ENCODE measurements at places on chromosomes 12 and 14. TPM values are rescaled to one million over a fixed set of nuclear protein-coding genes. Genes with fewer than 3 reads are reported as not detected.

GRCh38 chr12:67450441-67450840 is 181.3 kb downstream of the CAND1 start:
- H3K4me1 ChIP-seq = peaks cover 59% of the 10 kb centered on the region
- peaks cover 13% of the 10 kb centered on the region for H3K36me3 ChIP-seq
- DNase-seq = no peak
- H3K4me3 ChIP-seq = no peak overlapping the region
- no peak overlapping the region for H3K27ac ChIP-seq
- peaks cover 10% of the 10 kb centered on the region for H3K27me3 ChIP-seq

DNA sequence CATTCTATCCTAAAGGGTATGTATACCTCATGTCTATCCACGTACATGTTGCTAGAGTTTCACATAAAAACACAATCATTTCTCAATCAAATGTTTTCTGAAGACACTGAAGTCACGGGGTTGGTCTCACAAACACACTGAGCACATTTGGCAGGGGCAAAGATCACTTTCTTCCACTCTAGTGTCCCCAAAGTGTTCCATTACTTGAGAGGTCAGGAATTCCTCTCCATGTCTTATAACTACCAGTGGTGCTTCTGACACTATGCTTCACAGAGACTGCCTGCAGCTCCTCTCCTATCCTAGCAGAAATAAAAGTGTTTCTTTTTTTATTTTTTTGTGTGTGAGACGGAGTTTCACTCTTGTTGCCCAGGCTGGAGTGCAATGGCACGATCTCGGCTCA is 19.1 kb downstream of the ZFYVE1 start:
- no peak for DNase-seq
- H3K4me1 ChIP-seq = peaks cover 2% of the 10 kb centered on the region
- H3K36me3 ChIP-seq = peaks cover 19% of the 10 kb centered on the region
- H3K27me3 ChIP-seq = no peaks in the 10 kb centered on the region

DNA sequence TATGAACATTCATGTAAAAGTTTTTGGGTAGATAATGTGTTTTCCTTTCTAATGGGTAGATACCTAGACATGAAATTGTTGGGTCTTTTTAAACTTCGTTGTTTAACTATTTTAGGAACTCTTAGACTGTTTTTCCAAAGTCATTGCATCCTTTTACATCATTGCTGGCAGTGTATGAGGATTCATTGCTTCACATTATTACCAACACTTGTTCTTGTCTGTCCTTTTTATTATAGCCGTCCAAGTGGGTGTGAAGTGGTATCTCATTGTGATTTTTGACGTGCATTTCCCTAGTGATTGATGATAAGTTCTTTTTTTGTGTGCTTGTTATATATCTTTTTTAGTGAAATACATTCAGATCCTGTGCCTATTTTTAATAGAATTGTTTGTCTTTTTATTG is 39.4 kb downstream of the USP15 start:
- no peak for DNase-seq
- H3K4me1 ChIP-seq = peaks cover 56% of the 10 kb centered on the region
- no peaks in the 10 kb centered on the region for H3K27me3 ChIP-seq
- H3K4me3 ChIP-seq = no peak overlapping the region
- no peak overlapping the region for H3K27ac ChIP-seq
- H3K36me3 ChIP-seq = peaks cover 73% of the 10 kb centered on the region

GRCh38 chr12:93125126-93125525 is 196.0 kb upstream of the EEA1 start:
- H3K4me3 ChIP-seq = no peak overlapping the region
- no peaks in the 10 kb centered on the region for H3K4me1 ChIP-seq
- H3K36me3 ChIP-seq = no peaks in the 10 kb centered on the region
- H3K27me3 ChIP-seq = peaks cover 2% of the 10 kb centered on the region
- no peak overlapping the region for H3K27ac ChIP-seq

The OAS2 gene
- total RNA-seq = 113 TPM

DNA sequence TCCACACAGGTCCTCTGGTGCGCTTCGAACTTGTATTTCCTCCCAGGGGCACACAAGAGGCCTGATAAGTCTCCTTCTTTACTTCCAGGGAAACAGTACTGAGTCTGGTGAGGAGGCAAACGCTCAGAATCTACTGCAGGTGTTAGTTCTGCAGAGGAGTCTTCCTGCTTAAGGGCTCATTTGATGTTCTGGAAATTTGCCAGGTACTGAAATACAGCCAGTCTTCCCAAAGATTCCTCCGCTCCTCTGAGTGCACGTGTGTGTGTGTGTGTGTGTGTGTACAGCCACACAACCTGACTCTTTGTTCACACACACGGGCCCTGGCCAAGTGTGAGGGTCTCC is 92.0 kb downstream of the FBXL14 start:
- no peak for DNase-seq
- H3K27me3 ChIP-seq = peaks cover 26% of the 10 kb centered on the region
- no peaks in the 10 kb centered on the region for H3K36me3 ChIP-seq
- no peak overlapping the region for H3K27ac ChIP-seq

The ASB2 gene
- 21.1 TPM for total RNA-seq

- H3K4me1 ChIP-seq = no peaks in the 10 kb centered on the region
- H3K27me3 ChIP-seq = no peaks in the 10 kb centered on the region
- H3K27ac ChIP-seq = no peak overlapping the region
- no peak for DNase-seq
Measured at GRCh38 chr12:77429426-77429825, 364.1 kb upstream of the E2F7 start.

The HCFC2 gene
- total RNA-seq = 8.5 TPM

GRCh38 chr14:101426466-101426865 is 134.8 kb upstream of the DIO3 start:
- H3K27me3 ChIP-seq = peaks cover 23% of the 10 kb centered on the region
- H3K4me1 ChIP-seq = no peaks in the 10 kb centered on the region
- no peak overlapping the region for H3K27ac ChIP-seq
- H3K4me3 ChIP-seq = no peak overlapping the region
- H3K36me3 ChIP-seq = no peaks in the 10 kb centered on the region
- DNase-seq = no peak

- no peaks in the 10 kb centered on the region for H3K4me1 ChIP-seq
- no peak overlapping the region for H3K4me3 ChIP-seq
- no peak overlapping the region for H3K27ac ChIP-seq
Measured at GRCh38 chr14:53547593-53547992, 394.5 kb upstream of the DDHD1 start.

DNA sequence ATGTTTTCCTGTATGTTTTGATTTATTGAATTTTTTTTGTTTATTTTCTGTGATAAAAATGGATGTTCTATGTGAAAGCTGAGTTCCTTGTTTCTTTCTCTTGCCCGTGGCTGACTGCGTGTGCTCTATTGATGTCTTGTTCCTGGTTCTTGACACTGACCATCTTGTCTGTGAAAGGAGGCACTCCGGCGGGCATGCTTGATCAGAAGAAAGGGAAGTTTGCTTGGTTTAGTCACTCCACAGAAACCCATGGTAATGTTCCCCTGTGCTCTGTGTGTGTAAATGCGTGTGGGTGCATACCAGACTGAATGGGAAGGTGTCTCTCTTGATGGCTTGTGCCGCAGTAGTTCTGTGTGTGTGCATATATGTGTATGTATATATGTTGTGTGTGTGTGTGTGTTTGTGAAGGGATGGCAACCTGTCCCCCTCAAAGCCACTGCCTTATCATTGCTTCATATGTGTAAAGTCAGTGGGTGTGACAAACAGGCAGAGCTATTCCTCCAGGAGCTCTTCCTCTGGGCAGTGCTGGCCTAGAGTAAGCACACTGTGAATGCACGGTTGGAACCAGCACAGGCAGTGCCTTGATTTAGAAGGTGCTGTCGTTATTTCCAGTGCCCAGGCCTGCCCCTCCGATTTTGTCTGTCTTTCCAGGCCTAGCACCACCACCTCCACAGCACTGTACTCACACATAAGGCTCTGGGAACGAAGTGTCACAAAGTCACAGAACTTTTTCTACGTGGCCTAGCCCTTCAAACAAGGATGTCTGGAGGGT is 247.3 kb upstream of the FKBP4 start:
- no peak overlapping the region for H3K4me3 ChIP-seq
- no peaks in the 10 kb centered on the region for H3K36me3 ChIP-seq
- H3K27ac ChIP-seq = no peak overlapping the region
- H3K27me3 ChIP-seq = no peaks in the 10 kb centered on the region

The RARG gene
- total RNA-seq = 61.6 TPM

DNA sequence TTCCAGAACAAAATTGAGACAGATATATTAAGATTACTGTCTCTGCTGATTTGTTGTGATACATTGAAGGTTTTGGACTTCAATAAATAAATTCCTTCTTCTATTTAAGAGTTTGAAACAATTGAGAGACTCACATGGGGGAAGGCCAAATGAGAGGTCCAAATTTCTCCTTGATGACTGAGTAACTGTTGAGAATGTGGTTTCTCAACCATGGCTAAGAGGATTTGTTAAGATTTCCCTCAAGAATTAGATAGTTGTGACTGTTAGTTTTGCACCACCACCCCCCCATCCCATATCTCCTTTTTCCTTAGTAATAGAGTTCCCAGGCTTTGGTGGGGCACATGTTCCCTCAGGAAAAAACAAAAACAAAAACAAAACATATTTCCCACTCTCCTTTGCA is 47.7 kb upstream of the IGF1 start:
- H3K27ac ChIP-seq = no peak overlapping the region
- H3K27me3 ChIP-seq = no peaks in the 10 kb centered on the region
- DNase-seq = no peak

- no peak overlapping the region for H3K27ac ChIP-seq
- no peaks in the 10 kb centered on the region for H3K36me3 ChIP-seq
- H3K27me3 ChIP-seq = peaks cover 3% of the 10 kb centered on the region
- no peak for DNase-seq
- peaks cover 6% of the 10 kb centered on the region for H3K4me1 ChIP-seq
Measured at GRCh38 chr14:69471916-69472315, 12.6 kb upstream of the PLEKHD1 start.

DNA sequence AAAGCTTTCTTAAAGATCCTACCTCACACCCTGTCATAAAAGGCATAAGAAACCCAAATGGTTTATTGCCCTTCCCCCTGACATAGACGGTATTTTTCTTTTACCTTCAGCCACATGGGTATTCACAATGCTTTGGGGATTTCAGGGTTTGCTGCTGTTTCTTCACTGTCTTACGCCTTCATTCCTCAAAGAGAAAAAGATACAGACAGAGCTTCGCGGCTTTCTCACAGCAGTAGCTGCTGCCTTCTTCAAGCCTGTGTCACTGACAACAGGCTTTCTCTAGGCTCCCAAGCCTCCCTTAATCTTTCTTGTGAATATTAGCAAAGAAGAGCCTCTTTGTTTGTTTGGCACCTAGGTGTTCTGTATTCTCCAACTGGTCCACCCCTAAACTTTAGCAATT is 197.4 kb upstream of the ARID2 start:
- no peak overlapping the region for H3K27ac ChIP-seq
- no peak overlapping the region for H3K4me3 ChIP-seq
- no peaks in the 10 kb centered on the region for H3K4me1 ChIP-seq
- peaks cover 14% of the 10 kb centered on the region for H3K27me3 ChIP-seq
- DNase-seq = no peak
- no peaks in the 10 kb centered on the region for H3K36me3 ChIP-seq

- H3K36me3 ChIP-seq = no peaks in the 10 kb centered on the region
- H3K27ac ChIP-seq = no peak overlapping the region
- H3K4me1 ChIP-seq = no peaks in the 10 kb centered on the region
- no peak for DNase-seq
- peaks cover 1% of the 10 kb centered on the region for H3K27me3 ChIP-seq
- no peak overlapping the region for H3K4me3 ChIP-seq
Measured at GRCh38 chr14:88209273-88209672, 113.8 kb downstream of the KCNK10 start.

The TSPAN19 gene
- not detected for total RNA-seq

The LMNTD1 gene
- total RNA-seq = not detected

The CCDC177 gene
- 0.08 TPM for total RNA-seq

The CD69 gene
- total RNA-seq = 90.5 TPM

DNA sequence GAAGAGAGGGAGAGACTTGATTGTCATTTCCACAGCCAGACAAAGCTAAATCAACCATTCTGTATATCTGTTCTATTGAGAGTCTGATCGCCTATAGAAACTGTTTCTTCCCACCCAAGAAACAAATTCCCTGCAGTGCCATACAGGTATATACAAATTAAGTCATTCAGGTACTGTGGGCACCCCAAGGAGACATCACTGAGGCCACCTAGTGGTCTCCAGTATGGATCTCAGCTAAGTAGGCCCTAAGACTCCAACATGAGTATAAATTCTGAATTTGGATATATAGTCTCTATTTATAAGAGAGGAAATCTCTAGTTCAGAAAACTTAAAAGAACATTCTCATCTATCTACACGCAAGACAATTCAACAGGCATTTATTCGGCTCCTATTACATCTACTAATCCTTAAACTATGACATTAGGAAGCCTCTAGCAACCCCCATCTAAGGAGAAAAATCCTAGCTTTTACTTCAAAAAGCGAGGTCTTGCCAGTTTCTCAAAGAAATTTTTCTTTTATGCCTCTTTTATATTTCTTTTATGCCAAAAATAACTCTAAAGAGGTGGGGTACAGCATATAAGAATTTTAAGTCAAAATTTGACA is 62.6 kb downstream of the DCAF5 start:
- H3K27me3 ChIP-seq = no peaks in the 10 kb centered on the region
- H3K4me1 ChIP-seq = peaks cover 21% of the 10 kb centered on the region
- DNase-seq = no peak
- H3K36me3 ChIP-seq = peaks cover 24% of the 10 kb centered on the region
- no peak overlapping the region for H3K4me3 ChIP-seq
- no peak overlapping the region for H3K27ac ChIP-seq

DNA sequence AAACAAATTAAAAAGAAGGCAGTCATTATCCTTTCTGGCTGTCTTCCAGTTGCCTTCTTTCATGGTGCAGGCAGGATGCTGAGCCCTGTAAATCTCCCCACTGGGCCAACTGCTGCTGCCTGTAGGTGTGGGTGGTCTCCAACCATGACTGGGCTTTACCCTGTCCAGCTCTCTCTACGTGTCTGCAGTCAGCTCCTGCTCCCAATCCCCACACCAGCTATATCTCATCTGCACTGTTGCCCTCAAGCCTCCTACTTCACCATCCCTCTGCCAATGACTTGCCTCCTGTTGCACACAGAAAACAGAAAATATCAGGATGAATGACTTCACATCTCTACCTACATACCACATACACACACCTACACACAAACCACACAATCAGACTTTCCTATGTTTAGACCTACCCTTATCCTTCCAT is 39.7 kb upstream of the PSMA6 start:
- no peaks in the 10 kb centered on the region for H3K27me3 ChIP-seq
- H3K4me1 ChIP-seq = peaks cover 57% of the 10 kb centered on the region
- peak overlapping the region; percentile 50 for H3K27ac ChIP-seq
- H3K4me3 ChIP-seq = peak overlapping the region; percentile 25
- DNase-seq = no peak
- H3K36me3 ChIP-seq = peaks cover 12% of the 10 kb centered on the region

- peak overlapping the region; percentile 75 for H3K27ac ChIP-seq
- DNase-seq = peak; percentile 5
- peaks cover 35% of the 10 kb centered on the region for H3K4me1 ChIP-seq
- peak overlapping the region; percentile 86 for H3K4me3 ChIP-seq
Measured at GRCh38 chr14:58637040-58637390, 747 bp upstream of the DACT1 start.

GRCh38 chr14:99649219-99649618 is 4.3 kb downstream of the HHIPL1 start:
- DNase-seq = no peak
- no peaks in the 10 kb centered on the region for H3K4me1 ChIP-seq
- H3K27me3 ChIP-seq = peaks cover 9% of the 10 kb centered on the region
- H3K36me3 ChIP-seq = no peaks in the 10 kb centered on the region
- H3K27ac ChIP-seq = no peak overlapping the region
- no peak overlapping the region for H3K4me3 ChIP-seq

- H3K4me1 ChIP-seq = no peaks in the 10 kb centered on the region
- H3K36me3 ChIP-seq = no peaks in the 10 kb centered on the region
- H3K4me3 ChIP-seq = no peak overlapping the region
- no peak overlapping the region for H3K27ac ChIP-seq
- peaks cover 17% of the 10 kb centered on the region for H3K27me3 ChIP-seq
Measured at GRCh38 chr12:102824218-102824835, 92.7 kb downstream of the PAH start.
